SK-N-SH (cell line): ENCODE measurements at places on chromosomes 4 and X.

DNA sequence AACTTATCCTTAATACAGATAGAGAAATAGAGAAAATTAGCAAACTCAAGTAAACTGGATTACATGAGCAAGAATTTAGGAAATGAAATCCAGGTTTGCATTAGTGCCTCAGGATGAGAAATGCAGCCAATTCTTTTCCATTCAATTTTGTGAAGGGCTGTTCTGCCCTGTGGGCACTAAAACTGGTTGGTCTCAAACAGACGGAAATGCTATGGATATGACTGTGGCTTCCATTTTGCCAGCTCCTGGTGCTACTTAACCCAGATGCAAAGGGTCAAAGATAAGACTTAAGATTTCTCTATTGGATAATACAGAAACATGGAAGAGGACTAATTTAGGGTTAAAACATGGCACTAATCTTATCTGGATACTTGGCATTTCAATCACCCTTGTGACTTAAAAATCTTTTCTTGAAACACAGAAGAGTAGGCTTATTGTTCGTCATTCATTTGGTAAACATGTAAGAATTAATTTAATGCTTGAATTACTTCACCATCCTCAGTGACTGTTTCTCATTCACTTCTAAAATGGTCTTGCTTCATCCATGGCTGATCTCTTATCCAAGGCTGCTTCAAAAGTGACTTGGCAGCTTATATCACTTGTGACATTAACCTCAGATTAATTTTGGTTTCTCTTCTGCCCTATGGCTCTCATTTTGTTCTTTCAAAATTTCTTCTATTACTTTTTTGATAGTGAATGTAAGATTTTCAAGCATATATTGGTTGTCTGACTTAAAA, 1008.7 kb downstream of the GLUD2 start:
- peak; percentile 6 for DNase-seq

- no peak for DNase-seq
Observed at GRCh38 chr4:71322425-71322824, 16.4 kb upstream of the SLC4A4 start.

- DNase-seq = no peak
Observed at GRCh38 chr4:79185526-79186045, 140.3 kb downstream of the NAA11 start.

DNA sequence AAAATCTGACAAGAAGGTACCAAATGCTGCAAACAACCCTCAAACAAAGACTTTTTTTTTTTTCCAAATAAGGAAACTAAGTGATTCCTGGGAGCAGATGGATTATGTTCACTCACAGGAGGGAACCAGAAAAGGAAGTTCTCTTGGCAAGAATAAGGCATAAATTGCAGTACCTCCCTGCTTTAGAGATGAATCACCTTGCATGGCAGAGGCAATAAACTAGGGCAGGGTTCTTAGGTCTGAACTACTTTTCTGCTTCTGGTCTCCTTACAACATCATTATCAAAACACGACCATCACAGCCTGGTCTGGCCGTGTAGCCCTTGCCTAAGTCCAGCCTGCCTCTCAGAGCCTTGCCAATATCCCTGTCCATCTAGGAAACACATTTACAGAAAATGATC, 6.3 kb downstream of the TMEM31 start:
- no peak for DNase-seq
